Brain pericyte (primary cell): ENCODE measurements at places on chromosomes 1 and 21.
A peak's percentile ranks its signal among the peaks of the same experiment; 100 is the strongest.

- no peak for DNase-seq
Measured at GRCh38 chr21:42456457-42456856, 39.6 kb downstream of the RSPH1 start.

DNA sequence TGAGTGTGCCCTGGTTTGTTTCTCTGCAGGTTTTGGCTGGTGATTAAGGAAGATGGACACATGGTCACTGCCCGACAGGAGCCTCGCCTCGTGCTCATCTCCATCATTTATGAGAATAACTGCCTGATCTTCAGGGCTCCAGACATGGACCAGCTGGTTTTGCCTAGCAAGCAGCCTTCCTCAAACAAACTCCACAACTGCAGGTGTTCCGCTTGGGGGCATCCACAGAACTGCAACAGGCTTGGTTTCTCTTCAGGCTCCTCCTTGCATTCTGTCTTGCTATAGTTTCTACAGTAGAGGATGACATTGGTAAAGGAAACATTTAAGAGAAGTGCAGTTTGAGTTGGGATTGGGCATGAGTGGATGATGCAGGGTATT lies 6.8 kb downstream of the MTARC2 start:
- no peak for DNase-seq

DNA sequence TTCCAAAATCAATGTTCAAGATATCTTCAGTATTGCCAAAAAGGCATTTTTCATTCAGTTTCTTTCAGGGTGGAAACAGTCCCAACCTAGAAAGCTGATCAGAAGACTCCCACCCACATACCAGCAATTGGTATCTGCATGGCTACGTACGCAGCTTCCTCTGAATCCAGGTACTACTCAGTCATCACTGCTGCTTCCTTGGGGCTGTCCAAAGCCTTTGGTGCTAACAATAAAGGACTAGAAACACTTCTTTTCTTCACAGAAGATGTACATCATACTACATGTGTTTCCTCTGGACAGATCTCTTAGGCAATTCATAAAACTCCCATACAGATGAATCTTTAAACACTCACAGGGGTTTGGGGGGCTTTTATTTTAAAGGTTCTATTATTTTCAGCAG lies 29.8 kb downstream of the VPS26C start:
- DNase-seq, result no peak

- no peak for DNase-seq
Measured at GRCh38 chr21:41672543-41672915, 94.3 kb downstream of the RIPK4 start.

- no peak for DNase-seq
Measured at GRCh38 chr1:24688621-24689195, 45.6 kb downstream of the SRRM1 start.

DNA sequence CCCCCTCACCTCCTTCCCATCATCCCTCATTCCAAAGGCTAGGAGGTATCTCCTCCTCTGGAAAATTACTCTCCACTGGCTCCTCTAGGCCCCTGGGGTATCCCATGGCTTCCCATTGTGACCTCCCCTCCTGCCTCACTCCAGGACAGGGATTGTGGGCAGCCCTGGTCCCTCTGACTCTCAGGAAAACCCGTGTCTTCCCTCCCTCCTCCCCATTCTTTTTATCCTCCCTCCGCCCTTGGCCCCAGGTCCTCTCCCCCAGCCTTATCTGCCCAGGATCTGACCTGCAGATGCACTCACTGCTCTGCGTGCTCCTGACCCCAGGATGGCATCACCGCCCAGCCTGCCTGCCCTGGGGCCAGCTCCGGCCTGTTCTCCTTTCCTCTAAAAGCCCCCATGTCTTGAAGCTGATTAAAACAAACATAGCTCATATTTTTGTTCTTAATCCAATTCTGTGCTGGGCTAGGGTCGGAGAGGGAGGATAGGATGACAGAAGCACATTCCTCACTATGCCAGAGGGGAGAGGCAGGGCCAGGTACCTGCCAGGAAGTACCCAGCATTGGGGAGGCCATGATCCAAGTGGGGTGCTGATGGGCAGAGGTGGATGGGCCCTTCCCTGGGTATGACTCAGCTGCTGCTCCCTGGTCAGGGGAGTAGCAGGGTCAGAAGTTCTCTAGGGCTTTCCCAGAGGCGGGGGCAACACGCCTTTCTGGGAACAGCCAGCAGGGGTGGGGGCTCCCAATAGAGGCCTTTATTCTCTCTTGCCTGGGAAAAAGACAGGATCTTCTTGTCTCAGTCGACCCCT lies 13.8 kb upstream of the UBL4B start:
- no peak for DNase-seq

DNA sequence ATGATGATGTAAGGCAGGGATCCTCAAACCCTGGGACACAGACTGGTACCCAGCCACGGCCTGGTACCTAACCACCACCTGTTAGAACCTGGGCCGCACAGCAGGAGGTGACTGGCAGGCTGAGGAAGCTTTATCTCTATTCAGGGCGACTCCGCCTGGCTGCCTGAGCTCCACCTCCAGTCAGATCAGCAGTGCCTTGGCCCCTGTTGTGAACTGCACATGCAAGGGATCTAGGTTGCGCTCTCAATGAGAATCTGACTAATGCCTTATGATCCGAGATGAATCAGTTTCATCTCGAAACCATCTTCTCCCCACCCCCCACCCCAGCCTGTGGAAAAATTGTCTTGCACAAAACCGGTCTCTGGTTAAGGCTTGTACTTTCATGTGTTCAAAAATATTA lies 4.2 kb downstream of the RNPC3 start:
- DNase-seq, result no peak

GRCh38 chr1:185478877-185479276 lies 161.8 kb upstream of the IVNS1ABP start:
- DNase-seq, result no peak

DNA sequence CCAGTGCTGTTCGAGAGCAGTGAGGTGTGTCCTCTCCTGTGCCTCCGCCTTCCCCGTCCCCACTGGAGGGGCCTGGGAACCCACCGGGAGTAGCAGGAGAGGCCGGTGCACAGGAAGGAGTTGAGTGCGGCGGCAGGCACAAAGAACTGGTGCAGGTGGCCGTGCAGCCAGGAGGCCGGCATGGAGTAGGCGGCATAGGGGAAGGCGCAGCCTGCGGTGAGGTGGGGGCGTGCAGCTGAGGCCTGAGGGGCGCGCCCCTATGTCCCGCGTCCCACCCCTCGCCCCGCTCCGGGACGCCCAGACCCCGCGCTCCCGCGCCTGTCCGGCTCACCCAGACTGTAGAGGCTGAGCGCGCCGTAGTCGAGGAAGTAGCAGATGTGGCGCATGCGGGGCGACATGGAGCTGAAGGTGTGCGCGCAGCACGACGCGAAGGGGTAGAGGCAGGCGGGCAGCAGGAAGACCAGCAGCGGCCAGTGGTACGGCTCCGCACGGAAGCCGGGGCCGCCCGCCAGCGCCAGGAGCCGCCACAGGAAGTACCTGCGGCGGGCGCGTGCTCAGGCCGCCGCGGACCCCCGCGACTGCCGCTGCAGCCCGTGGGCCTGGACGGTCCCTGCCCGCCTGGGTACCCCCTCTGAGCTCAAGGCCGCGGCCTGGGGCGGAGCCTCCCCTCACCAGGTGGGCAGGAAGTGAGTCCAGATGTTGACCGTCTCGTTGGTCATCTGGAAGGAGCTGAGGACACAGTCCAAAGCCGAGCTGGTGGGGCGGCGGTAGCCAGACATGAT lies 2.2 kb downstream of the PAQR6 start:
- no peak for DNase-seq

DNA sequence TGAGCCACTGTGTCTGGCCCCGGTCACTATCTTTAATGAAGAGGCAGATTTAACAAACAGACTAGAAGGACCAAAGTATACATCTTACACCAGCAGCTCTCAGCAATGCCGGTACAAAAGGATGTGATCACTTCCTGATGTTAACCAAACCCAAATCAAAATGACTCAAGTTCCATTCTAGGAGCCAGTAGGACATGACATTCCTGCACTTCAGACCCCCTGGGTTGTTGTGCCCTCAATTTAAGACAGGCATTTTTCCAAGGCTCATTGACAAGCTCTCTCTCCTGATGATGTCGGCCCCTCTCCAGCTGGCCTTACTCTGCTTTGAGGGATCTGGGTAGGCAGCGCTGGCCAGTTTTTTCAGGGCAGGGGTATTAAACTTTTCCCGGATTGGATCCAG lies 35.1 kb downstream of the YARS1 start:
- no peak for DNase-seq

GRCh38 chr1:53142226-53142853 lies at the start of gene SLC1A7:
SLC1A7 (minus strand) TSS chr1:53142638; CDS start chr1:53142449, 189 bp downstream.
- no peak for DNase-seq

DNA sequence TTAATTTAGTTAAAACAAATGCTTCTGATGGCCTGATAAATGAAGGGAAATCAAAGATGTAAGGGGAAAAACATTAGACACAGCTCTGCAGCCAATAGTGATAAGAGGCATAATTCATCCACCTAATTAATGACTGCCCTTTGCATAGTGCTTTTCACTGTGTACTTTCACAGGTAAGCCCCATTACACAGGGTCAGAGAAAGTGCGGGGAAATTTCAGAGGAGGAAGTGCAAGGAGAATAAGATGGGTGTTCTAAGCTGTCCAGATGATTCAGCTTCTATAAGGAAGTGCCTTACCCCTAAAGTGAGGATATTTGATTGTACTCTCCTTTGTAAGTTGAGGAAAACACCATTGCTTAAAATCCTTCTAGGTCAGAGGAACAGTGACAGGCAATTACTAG lies 88.0 kb downstream of the NR5A2 start:
- no peak for DNase-seq

- DNase-seq, result no peak
Measured at GRCh38 chr1:10686404-10687040, 109.9 kb downstream of the CASZ1 start.

DNA sequence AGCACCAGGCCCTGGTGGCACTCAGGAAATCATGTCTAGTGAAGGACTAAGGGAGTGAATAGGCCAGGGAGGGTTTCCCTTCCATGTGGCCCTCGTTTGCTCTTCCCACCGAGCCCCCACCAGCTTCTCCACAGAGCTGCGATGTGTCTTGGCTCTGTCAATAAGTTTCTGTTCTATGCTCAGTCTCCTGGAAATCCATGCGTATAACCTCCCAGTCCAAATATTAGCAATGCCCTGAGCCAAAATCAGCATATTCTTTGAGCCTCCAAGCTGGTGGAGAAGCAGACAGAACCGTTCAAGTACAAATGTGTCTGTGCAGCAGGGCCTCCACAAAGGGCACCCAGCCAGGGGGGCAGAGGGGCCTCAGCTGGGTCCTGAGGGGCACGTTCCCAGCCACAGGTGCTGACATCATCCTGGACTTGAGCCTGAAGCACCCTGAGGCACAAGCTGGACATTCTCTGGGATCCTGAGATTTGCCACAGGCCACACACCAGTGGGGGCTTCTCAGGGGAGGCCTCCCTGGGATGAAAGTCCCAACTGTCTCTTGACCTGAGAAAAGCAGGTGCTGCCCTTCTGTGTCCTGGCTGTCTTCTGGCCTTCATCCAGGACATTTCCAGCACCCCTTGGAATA lies 350.5 kb upstream of the VAMP3 start:
- DNase-seq, result no peak

- no peak for DNase-seq
Measured at GRCh38 chr1:200337410-200337809, 72.4 kb downstream of the ZNF281 start.

DNA sequence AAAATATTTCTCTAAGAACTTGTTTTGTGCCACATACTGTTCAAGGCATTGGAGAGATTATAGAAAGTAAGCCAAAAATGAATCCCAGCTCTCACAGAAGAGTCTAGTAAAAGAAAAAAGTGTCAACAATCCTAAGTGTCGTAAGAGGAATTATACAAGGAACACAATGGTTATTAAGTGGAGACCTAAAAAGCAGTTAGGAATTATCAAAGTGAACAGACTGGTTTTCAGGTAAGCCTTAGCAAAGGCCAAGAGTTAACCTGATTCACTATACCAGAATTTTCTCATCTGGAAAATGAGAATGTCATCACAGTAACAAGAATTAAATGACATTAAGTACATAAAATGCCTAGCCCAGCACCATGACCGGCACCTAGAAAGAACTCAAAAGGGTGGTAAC lies 15.6 kb downstream of the SERBP1 start:
- DNase-seq, result no peak

GRCh38 chr1:48035371-48036141 lies 38.4 kb upstream of the TRABD2B start:
- DNase-seq, result no peak

GRCh38 chr1:15178571-15179484 lies 25.3 kb downstream of the TMEM51 start:
- DNase-seq, result peak; percentile 82

DNA sequence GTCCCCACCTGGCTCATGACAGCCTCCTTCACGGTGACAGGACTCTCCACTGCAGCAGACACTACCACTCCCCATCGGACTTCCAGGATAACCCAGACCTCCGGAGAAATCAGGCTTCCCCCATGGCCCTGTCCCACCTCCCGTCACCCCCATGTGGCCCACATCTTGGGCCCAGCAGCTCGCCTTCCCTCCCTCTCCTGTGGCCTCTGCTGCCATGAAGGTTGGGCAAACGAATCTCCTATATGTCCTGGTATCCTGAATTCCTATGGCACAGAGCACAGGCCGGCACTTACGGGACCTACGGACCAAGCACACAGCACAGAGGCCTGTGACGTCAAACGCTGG lies 82.0 kb downstream of the NPHP4 start:
- DNase-seq, result no peak

DNA sequence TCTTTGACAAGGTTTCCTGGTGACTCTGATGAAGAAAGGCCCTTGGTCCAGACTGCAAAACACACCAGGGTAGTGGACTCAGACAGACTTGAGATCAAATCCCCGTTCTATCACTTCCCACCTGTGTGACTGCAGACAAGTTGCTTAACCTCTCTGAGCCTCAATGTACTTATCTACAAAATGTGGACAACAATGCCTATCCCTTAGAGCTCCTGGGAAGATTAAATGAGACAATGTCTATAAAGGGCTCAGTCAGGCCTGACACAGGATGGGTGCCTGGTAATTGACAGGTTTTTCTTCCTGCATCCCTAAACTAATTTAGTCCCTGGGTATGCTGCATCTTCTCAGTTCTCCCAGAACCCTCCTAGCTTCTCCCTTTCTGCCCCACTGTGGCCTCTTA lies 37.9 kb upstream of the ZBTB40 start:
- no peak for DNase-seq

DNA sequence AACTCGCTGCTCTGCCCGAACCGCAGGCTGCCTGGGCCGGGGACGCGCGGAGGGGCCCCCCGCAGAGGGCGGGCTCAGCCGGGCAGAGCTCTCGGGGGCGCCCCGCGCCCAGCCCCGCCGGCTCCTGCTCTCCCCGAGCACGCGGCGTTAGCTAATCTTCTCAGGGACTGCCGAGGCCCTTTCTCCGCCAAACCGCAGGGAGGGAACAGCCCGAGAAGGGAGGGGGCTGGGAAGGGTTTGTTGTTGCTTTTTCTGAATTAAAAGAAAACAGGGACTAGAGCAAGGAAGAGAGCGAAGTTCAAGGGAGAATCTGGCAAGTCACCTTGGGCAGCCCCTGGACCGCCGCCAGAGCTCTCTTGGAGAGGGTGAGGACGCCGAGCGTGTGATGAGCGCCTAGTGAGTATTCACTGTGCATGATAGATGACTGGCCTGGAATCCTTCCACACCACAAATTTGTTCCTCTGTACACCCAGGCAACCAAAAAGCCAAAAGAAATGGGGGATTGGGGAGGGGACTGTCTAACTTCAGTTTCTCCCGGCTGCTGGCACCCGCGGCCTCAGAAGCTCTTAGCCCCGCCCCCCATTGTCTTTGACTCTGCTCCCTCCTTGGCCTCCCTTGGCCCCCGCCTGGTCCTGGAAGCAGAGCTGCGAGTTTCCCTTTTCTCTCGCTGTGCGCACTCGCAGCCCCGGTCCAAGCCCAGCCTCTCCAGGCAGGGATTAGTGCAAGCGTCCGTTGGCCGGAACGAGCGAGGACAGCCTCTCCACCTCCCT lies 19.7 kb upstream of the LMX1A start:
- DNase-seq, result peak; percentile 31
